ENCODE measurements at places on chromosomes 11 and 22. TPM values are rescaled to one million over a fixed set of nuclear protein-coding genes. Genes with fewer than 3 reads are reported as not detected.

The MYBPC3 gene
- total RNA-seq, result not detected

The ANO1 gene
- 2.1 TPM for total RNA-seq

The FAM180B gene
- total RNA-seq, result not detected

The APOA5 gene
- total RNA-seq, result not detected

The SMC1B gene
- not detected for total RNA-seq

The OR8D4 gene
- total RNA-seq, result not detected

The MRPL16 gene
- total RNA-seq, result 64.2 TPM

The PTPRCAP gene
- 0.72 TPM for total RNA-seq
